Stimulated activated CD4-positive, alpha-beta T cell treated with anti-CD3 and anti-CD28 coated beads, TNF-alpha, amount 100 ng/mL, for 24 hours (primary cell): ENCODE measurements at places on chromosomes 2 and 18.

GRCh38 chr2:221064880-221065279 is 507.2 kb downstream of the EPHA4 start:
- DNase-seq: no peak

DNA sequence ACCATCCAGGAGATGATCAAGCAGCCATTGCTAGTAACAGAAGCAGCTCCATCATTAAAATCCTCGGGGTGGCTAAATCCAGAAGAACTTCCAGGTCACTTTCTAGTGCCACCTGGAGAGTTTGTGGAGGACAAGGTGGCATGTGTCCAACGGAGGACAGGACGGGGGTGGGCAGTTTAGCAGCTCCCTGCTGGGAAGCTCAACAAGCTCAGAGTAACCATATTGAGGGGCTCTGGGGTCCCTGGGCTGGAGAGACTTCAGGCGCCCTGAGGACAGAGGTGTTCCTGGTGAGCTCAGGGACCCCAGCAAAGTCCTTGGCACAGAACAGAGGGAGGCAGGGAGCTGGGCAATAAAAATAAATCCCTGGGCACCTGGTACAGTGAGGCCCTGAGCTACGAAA is 140.0 kb upstream of the FHL2 start:
- no peak for DNase-seq

GRCh38 chr2:18540872-18541271 is 19.6 kb downstream of the RDH14 start:
- no peak for DNase-seq

DNA sequence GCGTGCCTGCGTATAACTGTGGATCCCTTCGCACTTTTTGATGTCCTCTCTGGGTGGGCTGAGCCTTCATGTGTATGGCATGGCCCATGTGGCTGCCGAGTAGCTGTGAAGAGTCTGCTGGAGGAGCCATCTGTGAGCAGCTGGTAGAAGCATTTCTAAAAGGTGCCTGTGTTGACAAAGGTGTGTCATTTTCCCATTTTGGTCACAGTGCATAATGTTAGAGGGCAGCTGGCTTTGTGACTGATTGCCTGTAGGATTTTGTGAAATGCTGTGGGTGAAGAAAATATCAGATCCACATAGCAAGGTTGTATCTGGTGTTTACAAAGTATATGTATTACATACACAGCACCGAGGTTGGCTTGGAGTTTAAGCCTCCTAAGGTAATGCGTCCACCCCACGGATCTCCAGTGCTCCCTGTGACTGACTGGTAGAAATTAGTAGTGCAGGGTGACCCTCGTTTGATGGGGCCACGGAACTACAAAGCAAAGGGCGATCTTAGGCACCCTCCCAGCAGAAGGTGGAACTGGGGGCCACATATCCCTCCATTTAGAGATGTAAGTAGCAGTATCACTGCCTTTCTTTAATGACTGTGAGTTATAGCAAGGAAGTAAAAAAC is 16.5 kb downstream of the GATA6 start:
- no peak for DNase-seq

DNA sequence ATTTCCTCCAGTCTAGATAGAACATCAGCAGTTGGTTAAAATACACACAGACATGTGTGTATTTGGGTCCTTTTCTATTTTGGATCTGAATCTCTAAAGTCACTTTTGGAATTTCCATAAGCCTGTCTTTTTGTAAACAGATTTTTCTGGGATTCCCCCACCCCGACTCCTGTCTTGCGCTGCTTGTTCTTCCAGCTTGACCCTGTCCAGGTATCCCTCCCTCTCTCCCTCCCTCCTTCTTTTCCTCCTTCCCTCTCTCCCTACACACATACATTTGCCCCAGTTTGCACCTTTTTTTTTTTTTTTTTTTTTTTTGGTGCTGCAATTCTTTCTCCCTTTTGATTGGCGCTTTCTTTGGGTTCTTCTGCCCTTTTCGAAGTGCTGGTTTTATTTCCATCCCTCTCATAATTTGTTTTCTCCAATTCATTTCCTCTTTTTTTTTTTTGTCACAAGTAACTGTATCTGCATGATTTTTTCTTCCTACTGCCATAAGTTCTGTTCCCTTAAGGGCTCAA is 114.8 kb upstream of the SERTAD2 start:
- DNase-seq: no peak

GRCh38 chr2:36337354-36337753 is 18.2 kb upstream of the CRIM1 start:
- no peak for DNase-seq

DNA sequence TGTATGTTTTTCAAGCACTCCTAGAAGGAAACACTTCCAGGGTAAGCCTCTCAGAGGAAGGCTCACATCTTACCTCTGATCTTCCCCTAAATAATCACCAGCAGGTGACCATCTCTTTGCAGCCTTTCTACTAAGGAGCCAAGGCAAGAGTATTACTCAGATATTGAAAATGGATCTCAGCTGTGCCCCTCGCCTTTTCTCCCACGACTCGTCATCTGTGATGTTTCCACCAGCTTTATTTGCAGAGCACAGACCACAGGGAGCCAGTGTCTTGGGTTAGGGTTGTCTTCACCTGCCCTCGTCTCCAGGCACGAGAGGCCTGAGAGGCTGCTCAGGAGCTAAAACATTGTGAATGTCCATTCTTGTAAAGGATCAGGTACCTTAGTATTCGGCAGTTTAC is 16.9 kb upstream of the SCLY start:
- no peak for DNase-seq

- no peak for DNase-seq
Measured at GRCh38 chr2:200700856-200701255, 110.9 kb upstream of the BZW1 start.

DNA sequence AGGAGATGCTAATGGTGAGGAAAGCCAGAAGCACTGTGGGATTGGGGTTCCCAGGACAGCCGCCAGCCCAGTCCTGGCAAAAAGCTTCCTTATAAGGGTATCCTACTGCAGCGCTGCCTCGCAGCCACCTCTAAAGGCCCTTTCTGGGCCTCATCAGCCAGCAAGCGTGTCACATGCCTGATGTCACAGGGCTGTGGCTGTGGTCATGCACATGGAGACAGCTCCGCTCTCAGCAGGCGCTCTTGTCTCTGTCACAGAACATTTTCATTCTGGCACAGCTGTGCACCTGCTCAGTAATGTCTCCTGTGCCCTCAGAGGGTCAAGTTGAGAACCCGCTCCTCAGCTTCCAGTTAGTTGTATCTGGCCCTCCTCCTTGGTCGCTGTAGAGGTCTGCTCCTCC is 17.7 kb upstream of the MAL start:
- DNase-seq: no peak

DNA sequence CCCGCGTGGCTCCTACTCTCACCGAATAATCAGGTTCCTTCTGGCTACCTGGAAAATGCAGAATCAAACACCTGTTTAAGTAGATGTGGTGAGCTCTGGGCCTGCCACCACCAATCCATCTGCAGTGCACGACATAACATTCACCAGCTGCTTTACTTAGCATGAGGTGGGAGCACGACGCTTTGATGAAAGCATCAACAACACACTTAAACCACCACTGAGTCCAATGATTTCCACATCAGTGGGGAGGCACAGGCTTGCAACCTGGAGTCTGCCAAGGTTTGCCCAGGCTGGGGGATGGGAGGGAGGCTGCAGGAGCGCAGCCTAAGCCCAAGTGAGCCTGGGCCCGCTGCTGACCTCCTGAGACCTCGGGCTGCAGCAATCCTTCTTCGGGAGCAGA is 415.5 kb downstream of the MEIS1 start:
- no peak for DNase-seq

- DNase-seq: no peak
Measured at GRCh38 chr18:66344227-66344626, 259.7 kb downstream of the CDH19 start.

GRCh38 chr2:1972422-1972821 is 228.1 kb upstream of the PXDN start:
- DNase-seq: no peak

DNA sequence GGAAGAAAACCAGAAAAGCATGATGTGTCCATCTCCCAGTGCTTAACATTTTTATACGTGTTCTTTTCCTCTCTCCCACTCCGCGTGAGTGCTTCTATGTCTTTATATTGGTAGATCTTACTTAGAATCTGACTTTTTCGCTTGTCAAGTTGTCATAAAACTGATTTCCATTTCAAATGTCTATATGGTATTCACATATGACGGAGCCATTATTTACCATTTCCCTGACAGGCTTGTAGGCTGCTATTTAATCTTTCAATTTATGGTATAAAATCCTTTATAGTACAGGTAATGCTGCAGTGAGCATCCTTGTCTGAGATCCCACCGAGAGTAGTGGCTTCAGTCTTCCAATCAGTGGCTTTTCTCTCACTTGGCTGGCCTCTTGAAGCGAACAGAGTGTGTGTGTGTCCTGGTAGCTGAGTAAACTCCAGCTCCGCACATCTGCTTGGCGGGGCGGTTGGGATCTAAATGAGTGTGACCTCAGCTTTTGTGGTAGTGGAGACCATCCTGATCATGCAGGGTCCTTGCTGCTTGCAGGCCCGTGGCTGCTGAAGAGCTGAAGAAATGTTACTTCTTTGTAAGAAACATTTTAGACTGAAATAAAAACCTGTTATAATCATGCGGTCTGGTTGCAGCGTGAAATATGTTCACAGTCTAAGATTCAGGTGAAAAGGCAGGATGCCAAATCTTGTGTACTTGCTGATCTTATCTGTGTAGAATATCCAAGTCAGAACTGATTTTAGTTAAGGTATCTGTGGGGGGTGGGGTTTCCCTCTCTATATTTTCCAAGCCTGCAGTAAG is 40.2 kb downstream of the INPP4A start:
- DNase-seq: no peak

DNA sequence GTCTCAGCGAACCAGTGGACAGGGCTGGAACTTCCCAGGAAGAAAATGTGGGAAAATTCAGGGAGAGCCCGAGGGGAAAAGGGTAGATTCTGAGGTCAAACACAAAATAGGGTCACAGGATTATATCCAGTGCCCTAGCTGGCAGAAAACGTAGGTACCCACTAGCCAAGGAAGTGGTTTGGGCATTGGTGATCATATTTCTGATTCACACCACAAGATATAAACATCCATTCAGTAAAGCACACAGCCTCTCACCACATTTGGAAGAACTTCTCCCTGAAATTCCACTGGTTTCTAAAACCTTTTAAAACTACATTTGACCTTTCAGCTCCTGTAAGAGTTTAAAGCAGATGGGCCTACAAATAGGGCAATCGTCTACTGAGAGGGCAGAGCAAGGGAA is 186.9 kb downstream of the TTC32 start:
- no peak for DNase-seq

DNA sequence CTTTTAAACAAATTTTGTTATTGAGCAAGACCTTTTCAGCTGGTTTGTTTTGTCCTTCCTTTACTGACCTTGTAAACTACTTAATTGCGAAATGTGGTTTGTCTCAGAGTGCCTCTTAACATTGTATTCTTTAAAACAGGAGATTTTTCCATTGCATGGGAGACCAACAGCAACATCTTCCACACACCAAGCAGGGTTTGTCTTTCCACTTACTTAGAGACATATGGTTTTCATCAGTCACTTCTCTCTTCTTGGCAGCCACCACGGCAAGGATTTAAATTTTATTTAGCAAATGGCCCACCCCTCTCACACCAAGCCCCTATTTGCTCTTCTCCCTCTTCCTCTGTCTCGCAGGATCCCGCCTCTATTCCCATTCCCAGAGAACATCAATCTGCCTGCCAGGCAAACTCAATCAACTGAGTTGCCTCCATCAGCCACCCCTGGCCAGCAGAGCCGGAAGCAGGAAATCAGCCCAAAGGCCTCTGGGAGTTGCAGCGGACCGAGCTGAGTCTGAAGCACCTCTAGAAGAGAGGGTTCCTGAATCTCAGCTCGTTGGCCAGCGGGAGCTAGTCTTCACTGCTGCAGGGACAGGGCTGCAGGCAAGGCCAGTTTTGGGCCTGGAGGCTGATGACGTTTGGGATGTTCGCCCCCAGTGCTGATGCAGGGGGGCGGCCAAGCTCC is 11.3 kb upstream of the CIB4 start:
- DNase-seq: no peak

DNA sequence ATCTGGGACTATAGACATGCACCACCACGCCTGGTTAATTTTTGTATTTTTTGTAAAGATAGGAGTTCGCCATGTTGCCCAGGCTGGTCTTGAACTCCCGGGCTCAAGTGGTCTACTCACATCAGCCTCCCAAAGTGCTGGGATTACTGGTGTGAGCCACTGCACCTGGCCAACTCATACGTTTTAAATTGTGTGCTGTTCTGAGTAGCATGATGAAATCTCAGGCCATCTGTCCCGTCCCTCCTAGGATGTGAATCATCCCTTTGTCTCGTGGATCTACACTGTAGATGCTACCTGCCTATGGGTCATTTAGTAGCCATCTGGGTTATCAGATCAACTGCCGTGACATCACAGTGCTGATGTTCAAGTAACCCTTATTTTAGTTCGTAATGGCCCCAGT is 38.5 kb upstream of the RMP24 start:
- DNase-seq: no peak

GRCh38 chr18:57930476-57930875 is 113.5 kb upstream of the NEDD4L start:
- no peak for DNase-seq

DNA sequence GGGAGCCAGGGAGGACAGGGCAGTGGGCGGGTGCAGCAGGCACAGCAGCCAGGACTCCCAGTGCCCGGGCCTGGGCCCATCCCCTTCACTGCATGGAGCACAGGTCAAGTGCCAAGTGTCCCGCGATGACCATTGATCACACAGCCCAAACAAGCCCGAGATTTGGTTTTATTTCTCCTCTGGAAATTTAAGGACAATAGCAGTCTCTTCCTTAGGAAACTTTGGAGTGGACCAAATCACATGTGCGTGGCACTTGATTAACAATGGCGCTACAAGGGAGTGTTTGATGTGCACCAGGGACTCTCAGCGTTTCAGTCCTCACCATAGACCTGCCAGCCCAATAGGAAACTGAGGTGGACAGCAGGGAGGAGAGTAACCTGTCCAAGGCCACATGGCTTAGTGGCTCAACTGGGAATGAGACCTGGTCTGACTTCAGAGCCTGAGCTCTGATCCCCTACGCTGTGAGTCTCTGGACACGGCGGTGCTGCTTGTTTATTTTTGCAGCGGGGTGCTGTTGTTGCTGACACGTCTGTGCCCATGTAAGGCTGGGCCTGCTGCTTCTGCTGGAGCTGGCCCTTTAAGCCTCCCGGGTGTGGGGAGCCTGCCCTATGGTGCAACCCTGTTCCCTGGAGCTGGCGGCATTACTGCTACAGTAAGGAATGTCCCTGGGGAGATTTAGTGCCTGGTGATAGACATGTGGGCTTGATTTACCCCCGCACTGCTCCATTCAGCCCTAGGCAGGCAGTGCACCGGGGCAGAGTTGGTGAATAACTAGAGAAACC is 194.2 kb downstream of the INHBB start:
- DNase-seq: no peak

- DNase-seq: no peak
Measured at GRCh38 chr2:216557413-216557812, 58.8 kb downstream of the RPL37A start.

- no peak for DNase-seq
Measured at GRCh38 chr2:113083296-113083695, 15.5 kb downstream of the IL1F10 start.

- no peak for DNase-seq
Measured at GRCh38 chr18:37783771-37784170, 218.2 kb upstream of the CELF4 start.

GRCh38 chr2:216536734-216537210 is 38.1 kb downstream of the RPL37A start:
- DNase-seq: no peak

- no peak for DNase-seq
Measured at GRCh38 chr2:69253611-69254301, 133.3 kb downstream of the GFPT1 start.
